ENCODE measurements at places on chromosomes 3 and 15.
A peak's percentile ranks its signal among the peaks of the same experiment; 100 is the strongest.

DNA sequence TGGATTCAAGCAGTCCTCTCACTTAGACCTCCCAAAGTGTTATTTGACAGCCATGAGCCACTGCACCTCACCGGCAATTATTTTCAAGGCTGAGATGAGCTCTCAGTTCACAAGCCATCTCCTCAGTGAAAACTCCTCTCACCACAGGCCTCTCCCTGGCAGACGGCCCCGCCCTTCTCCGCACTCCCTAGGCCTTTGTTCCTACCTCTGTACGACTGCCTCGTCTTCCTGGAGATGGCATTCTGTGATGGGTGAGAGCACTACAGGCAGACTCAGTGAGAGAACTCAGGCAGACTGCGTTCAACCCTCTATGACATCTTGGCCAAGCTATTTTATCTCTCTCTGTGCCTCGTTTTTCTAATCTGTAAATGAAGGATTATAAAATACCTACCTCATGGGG lies 67.0 kb upstream of the TPM1 start:
- no peak for DNase-seq

DNA sequence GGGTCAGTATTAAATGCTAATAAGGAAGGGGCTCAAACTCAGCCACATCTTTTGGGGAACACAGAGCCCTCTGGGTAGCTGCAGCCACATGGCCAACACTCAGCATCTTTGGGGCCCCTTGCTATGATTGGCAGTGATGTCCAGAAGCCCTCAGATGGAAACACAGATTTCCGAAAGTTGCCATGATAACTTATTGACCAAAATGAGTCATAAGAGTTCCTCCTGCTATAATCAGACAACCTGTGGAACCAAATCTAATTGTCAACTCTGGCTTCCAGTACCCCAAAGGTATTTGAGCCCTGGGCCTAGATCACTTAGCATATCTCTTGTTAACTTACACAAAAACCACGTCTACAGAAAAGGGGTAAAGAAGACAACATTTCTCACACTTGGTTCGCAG lies 392.2 kb downstream of the KCNH8 start:
- DNase-seq = no peak

DNA sequence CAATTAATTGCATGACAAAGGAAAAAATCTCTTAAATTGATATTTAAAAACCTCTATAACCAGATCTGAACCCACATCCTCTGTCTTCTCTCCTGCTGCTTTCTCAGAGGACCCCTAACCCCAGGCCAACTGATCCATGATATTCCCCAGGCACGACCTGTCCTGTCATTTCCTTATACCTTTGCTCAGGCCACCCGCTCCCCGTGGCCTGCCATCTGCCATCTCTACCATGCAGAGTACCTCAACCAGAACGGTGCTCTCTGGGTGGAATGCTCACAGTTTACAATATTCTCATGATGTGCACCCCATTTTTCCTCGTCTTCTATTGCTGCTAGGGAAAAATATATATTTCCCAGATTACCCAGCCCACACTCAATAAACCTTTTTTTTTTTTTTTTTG lies 57.7 kb downstream of the ARHGEF3 start:
- DNase-seq = no peak

GRCh38 chr15:50873935-50874361 lies 34.5 kb upstream of the AP4E1 start:
- DNase-seq = no peak

DNA sequence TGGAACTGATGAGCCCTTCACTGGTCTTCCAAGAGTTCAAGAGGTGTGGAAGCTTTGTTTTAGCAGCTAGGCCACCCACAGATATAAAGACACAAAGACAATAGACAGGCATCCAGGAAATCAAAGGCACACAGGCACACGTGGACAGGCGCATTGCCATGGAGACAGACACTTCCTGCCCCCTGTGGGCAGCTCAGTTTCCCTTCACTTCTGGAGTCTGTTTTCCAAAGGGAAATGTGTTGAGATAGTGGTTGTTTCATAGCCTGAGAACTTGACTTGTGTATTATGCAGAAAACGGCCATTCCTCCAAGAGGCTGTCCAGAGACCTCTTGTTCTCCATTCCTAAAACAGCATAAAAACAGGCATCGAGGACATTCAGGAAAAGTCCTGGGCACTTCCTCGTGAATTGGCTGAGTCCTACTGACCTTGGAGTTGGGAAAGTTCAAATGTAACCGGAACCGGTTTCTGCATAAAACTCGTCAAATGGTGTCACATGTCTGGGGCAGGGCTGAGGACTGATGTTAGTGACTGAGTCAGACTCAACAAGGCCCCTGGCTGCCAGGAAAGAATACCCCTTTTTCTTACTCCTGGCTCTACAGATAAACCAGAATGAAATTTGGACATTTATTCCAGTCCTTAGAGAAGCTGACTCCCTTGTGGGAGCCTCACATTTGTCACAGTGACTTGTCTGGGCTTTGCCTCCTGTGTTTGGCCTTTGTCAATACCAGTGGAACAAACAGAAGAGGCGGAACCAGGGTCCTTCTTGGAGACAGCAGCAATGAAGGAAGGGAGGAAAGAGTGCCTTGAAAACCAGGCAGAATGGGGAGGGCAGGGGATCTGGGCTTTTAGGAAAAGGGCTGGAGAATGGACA lies 1.3 kb downstream of the ALPK3 start:
- no peak for DNase-seq

DNA sequence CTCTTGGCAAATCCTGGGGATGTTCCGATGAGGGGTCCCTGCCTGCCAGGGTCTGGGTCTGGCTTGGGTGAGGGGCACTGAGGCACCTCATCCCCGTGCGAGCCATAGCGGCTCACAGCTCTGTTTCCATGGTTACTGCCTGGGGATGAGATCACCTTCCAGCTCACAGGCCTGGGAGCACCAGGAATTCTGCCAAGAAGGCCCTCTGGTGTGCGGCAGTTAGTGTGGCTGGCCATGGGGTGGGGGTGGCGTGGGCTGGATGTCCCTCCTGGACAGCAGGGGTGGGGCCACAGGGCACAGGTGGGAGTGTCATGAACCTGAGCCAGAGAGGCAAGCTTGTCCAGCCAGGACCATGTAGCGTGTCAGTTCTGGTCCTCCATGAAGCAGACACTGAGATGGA lies 22.1 kb upstream of the PRR23E start:
- no peak for DNase-seq

DNA sequence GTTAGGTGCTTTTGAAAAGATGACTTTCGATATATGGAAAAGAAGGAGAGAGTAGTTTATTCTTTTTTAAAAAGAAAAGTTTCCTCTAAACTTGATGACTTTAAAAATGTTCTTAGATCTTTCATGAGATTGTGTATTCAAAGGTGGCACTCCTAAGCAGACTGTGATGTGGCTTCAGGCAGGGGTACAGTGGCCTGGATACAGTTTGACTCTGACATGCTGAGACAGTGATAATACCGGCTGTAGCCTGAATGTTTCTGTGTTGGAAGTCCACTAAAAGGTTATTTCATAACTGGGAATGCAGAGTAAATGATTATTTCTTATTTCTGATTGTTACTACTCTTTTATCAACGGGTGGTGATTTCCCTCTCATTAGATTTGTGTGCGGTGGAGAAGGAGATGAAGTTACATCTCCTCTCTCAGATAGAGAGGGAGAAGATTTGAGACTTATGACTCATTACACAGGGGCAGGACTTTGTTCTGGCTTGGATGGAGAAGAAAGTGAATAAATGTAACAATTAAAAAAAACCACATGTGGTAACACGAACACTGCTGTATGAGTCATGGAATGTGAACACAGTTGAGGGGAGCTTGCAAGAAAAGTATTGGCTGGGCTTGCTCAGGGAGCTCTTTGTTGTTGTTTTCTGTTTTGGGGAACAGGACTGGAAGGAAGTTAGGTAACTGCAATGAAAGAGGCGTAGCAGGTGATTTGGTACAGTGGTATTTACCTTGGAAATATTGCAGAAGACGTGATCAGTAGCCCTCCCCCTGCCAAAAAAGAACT lies 21.6 kb downstream of the SPTSSB start:
- peak; percentile 21 for DNase-seq

DNA sequence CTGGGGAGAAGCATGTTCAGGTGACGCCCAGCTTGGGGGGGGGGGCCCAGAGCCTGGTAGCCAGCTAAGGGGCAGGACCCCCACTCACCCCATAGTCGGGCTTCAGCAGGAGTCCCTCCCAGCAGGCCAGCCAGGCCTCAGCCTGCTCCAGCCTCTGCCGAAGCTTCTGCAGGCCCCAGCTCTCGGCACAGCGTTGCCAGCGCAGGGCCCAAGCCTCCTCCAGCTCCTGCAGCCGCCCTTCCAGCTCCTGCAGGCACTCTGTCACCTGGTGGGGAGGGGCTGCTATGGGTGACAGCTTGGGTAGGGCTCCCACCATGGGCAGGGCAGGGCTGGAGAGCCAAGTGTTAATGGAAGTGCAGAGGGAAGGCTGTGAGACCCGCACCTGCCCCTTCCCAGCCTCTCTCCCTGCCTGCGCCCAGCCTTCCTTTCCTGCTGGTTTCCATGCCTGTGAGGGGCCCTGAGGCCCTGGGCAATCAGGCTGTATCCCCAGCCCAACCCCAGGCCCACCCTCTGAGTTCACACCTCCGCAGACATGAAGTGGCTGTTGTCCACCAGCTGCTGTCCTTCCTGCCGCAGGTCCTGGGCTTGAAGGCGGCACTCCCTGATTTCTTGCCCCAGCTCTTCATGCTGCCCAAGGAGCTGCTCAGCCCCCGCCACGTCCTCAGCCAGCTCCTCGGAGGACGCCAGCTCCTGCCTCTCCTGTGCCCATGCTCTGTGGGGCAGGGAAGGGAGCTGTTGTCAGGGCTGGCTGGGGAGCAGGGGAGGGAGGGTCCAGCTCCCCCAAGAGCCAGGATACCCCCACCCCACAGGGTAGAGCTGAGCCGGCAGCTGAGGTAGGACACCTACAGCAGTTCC lies 14.3 kb downstream of the PLA2G4B start:
- DNase-seq = no peak

DNA sequence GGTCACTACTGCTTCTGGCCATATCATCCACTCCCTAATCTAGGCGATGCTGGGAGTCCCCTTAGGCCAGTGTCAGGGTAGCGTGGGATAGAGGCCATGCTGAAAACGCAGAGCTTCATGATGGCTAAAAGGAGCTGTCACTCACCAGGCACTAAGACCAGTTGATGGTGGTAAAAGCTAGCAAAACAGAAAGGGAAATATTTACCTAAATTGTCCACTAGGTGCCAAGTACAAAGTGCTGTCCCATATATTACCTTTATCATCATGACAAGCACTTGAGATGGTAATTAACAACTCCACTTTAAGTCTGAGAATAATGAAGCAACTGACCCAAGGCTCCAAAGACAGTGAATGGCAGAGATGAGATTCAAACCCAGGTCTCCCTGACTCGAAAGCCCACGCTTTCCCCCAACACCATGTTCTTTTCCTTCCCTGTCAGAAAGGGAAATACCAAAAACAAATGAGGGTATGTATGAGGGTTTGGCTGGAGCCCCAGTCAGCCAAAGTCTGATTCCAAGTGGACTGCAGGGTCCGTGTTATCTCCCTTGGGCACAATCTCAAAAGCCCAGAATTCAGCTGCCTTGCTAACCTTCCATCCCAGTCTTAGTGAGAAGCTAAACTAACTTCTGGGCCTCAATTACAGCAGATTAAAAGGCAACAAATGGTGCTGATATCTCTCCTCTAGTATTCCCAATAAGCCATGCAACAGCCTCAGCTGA lies 84.7 kb downstream of the RBPMS2 start:
- DNase-seq = no peak

All from stimulated activated CD8-positive, alpha-beta memory T cell treated with anti-CD3 and anti-CD28 coated beads, Interleukin-7, amount 100 ng/mL, for 4 hours (primary cell).